Activated CD4-positive, alpha-beta T cell treated with anti-CD3 and anti-CD28 coated beads for 36 hours (primary cell): ENCODE measurements at places on chromosomes 12 and 14. TPM values are rescaled to one million over a fixed set of nuclear protein-coding genes. Genes with fewer than 3 reads are reported as not detected.

Gene RHEBL1
- total RNA-seq = 13.3 TPM

Gene SLC5A8
- total RNA-seq = not detected

Gene SPSB2
- 2.2 TPM for total RNA-seq

Gene RERG
- not detected for total RNA-seq

Gene DEPDC4
- total RNA-seq = 4.2 TPM

Gene BCL7A
- 6.6 TPM for total RNA-seq

Gene PMEL
- 1.2 TPM for total RNA-seq

Gene EFS
- total RNA-seq = not detected

Gene ADCY4
- 1.8 TPM for total RNA-seq

GRCh38 chr14:23460960-23461359, 8.5 kb upstream of the NGDN start:
- no peak for DNase-seq

- no peak for DNase-seq
Measured at GRCh38 chr14:30813216-30813615, 61.1 kb upstream of the COCH start.

- DNase-seq = peak; percentile 19
Measured at GRCh38 chr14:22226381-22226780, 362.6 kb downstream of the DAD1 start.

DNA sequence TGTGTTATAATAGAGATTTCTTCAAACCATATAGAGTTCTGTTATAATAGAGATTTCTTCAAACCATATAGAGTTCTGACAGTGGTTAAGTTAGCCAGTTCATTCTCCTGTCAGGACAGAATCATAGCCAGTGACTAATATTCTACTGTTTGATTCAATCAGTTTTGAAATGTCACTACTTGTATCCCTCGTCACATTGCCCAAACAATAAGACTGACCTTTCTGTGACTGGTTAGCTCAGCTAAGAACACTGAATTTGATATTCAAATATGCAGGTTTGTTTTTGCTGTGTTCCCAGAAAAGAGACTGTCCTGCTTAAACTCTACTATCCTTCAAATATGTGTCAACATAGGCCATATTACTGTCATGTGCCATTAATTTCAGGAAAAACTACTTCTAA, 74.4 kb downstream of the ALG10B start:
- no peak for DNase-seq

DNA sequence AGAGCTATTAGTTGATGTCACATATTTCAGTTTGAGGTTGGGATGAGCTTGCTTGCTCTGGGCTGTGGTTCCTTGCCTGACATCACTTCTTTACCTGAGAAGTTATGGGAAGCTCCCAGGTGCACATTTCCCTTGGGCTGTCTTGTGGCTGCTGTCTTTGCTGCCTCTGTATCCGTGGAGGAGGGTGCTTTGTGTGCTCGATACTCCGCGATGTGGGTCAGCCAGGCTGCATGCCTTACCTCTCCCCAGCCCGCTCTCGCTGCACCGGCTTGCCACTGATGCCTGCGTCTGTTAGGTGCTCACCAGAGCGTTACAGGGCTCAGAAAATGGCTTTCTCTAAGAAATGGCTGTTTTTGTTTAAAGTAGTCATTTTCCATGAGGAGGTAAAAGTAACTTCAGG, 19.6 kb downstream of the PELI2 start:
- DNase-seq = no peak

GRCh38 chr12:69476276-69477017, 6.3 kb downstream of the FRS2 start:
- no peak for DNase-seq

GRCh38 chr14:63296060-63296563, 22.6 kb downstream of the GPHB5 start:
- peak; percentile 37 for DNase-seq

DNA sequence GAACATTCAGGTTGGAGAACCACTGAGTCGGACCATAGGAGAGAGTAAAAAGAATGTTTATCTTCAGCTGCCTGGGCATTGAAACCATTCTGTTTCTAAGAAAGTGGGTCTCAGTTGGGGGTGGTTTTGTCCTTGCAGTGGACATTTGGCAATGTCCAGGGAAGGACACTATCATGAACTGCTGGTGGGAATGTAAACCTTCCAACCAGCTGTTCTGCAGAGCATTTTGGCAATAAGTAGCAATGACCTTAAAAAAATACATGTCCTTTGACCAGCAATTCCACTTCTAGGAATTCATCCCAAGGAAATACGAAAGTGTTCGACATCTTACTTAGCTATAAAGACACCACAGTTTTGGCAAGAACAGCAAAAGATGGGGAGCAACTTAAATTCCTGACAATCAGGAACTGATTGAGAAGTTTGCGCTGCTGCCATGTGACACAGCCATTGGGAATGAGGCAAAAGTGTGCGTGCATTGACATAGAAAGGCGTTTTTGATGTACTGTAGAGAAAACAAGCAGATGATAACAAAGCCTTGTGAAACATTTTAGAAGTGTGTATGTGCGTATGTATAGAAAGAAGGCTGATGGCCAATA, 82.9 kb upstream of the MAP1LC3B2 start:
- no peak for DNase-seq

DNA sequence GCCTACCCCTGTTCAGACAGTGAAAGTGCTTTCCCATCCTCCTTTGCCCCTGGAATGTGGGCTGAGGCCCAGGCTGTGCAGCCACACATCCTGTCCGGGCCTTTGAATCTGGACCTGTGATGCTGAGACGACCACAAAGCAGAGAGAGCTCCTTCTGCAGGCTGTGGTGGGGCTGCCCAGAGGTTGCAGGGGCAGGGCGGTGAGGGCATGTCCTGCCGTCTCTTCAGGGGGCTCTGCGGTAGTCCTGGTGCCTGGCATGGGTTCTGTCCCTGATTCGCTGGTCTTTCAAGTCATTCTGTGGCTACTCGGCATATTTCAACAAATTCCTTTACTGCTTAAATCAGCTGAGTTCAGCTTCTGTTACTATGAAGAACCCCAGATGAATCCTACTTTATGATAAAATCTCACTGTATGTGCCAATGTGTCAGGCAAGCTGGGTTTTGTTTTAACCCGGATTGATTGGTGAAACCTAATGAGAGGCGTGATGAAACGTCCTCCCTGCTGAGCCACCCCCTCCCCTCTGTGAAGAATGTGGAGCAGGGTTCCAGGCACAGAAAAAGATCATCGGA, 63.4 kb upstream of the DICER1 start:
- no peak for DNase-seq

DNA sequence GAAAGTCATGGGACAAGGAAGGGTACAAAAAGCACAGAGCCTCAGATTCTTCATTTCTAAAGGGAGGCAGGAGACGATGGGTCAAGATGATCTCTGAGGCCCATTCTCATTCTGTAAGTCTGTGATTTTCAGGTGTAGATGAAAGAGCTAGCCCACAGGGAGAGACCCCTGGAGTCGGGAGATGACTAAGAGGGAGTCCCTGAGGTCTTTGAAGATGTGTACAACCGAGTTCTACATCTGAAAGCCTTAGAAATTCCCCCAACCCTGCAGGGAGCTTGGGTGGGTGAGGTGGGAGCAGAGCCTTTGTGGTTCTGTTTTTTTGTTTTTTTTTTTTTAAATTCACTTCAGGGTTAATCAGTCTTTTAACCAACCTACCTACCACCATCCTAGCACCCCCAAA, 3.1 kb downstream of the WNT10B start:
- no peak for DNase-seq

- DNase-seq = no peak
Measured at GRCh38 chr12:131944601-131945251, 5.0 kb upstream of the EP400 start.

DNA sequence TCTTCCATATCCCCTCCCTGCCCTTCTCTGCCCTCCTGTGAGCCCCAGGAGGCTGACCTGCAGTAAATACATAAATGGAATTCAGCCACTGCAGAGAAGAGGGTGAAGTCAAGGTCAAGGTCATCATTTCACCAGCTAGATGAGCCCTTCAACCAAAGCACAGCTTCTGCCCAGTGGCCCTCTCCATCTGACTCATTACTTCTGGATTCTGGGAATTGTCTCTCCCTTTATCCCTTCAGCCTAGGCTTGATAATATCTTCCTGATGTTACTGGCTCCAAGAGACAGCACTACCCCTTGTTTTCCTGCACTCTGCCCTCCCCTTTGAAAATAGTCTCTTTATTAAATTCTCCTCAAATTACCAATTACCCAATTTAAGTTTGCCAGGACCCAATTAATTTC, 64.5 kb downstream of the TTC9 start:
- no peak for DNase-seq

DNA sequence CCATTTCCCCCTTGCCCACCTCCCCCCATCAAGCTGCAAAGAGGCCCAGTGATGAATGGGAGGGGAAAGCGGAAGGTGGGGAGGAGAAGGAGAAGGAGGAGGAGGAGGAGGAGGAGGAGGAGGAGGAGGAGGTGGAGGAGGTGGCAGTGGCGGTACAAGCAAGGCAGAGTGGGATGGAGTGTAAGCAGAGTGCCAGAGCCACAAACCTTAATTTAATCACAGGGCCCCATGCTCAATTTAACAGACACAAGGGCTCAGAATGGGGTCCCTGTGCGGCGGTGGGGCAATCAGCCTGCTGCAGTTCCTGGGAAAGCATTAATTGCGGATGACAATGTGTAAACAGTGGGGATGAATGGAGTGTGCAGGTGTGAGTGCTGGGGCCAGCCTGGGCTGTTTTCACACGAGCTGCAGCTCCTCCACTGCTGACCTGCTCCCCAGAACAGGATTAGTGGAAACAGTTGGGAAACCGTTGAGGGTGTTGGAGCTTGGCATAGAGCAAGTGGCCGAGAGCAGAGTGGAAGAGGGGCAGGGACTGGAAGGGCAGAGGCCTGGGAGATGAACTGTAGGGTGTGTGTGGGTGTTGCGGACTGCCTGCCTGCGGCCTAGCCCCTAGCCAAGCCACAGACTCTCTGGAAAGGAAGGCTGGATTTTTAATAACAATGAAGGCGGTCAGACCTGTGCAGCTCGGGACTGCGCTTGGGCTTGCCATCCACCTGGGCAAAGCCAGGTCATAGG, 36.4 kb upstream of the SMOC1 start:
- DNase-seq = no peak
